ENCODE measurements at places on chromosomes 2 and 18. TPM values are rescaled to one million over a fixed set of nuclear protein-coding genes. Genes with fewer than 3 reads are reported as not detected.
A peak's percentile ranks its signal among the peaks of the same experiment; 100 is the strongest.

Gene ESPNL
- total RNA-seq: 0.61 TPM

Gene DPP4
- total RNA-seq: 27.6 TPM

Gene OTOS
- total RNA-seq: not detected

Gene FTCDNL1
- 1.9 TPM for total RNA-seq

Gene GPR45
- total RNA-seq: not detected

Gene NT5DC4
- total RNA-seq: 13.6 TPM

Gene GREB1
- total RNA-seq: 0.54 TPM

Gene C2orf80
- not detected for total RNA-seq

Gene RAPH1
- total RNA-seq: 126 TPM

Gene RAB27B
- total RNA-seq: 38.3 TPM

Gene PTPRN
- not detected for total RNA-seq

Gene TBR1
- total RNA-seq: 0.07 TPM

Gene ADCY3
- 63.7 TPM for total RNA-seq

Gene CCDC121
- 5.5 TPM for total RNA-seq

Gene KLHL29
- 11.9 TPM for total RNA-seq

Gene STEAP3
- total RNA-seq: 28.3 TPM

DNA sequence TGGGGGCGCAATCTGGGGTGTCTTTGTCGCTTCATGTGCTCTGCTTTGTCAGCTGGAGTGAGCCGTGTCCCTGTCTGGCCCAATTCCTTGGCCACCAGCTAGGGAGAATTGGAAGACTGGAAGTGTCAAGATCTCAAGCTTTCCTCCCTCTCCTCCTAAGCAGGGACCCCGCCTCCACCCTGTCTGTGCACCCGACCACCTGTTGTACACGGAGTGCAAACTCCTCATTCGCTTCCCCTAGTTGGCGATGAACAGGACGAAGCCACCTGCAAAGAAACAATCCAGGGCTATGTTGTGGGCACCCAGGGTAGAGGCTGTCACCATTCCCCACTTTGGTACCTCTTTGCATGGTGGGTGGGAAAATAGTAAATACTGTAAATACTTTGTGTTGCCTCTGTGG, 1.7 kb upstream of the DQX1 start:
- H3K4me3 ChIP-seq: peak overlapping the region; percentile 95
- H3K36me3 ChIP-seq: peaks cover 41% of the 10 kb centered on the region
- no peak overlapping the region for H3K27ac ChIP-seq
- H3K27me3 ChIP-seq: peaks cover under 1% of the 10 kb centered on the region

DNA sequence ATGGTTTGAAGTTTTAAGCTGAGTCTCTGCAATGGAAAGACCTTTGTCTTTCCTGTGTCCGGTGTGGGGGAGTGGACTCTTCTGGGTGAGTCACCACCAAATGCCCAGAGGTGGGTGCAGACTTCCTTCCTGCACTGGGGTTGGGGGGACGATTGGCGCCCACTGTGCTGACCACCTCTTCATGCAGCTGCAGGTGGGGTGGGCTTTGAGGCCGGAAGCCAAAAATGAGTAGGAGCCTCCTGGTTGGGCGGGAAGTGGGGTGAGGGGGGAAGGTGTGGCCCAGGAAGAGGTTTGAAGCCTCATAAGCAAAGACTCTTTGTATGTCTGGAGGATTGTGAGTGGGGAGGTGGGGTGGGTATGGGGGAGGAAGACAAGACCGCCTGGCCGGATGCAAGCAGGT, 27.6 kb downstream of the PAX8 start:
- H3K4me1 ChIP-seq: peaks cover 34% of the 10 kb centered on the region
- DNase-seq: no peak
- H3K36me3 ChIP-seq: peaks cover 22% of the 10 kb centered on the region
- no peaks in the 10 kb centered on the region for H3K27me3 ChIP-seq
- H3K27ac ChIP-seq: peak overlapping the region; percentile 70

- no peaks in the 10 kb centered on the region for H3K36me3 ChIP-seq
- no peaks in the 10 kb centered on the region for H3K27me3 ChIP-seq
- DNase-seq: no peak
- no peaks in the 10 kb centered on the region for H3K4me1 ChIP-seq
- no peak overlapping the region for H3K27ac ChIP-seq
Observed at GRCh38 chr2:1394709-1395408, 18.4 kb upstream of the TPO start.

GRCh38 chr18:68935686-68936085, 137.8 kb downstream of the CCDC102B start:
- no peaks in the 10 kb centered on the region for H3K4me1 ChIP-seq
- H3K27ac ChIP-seq: no peak overlapping the region
- no peak overlapping the region for H3K4me3 ChIP-seq
- no peaks in the 10 kb centered on the region for H3K36me3 ChIP-seq
- DNase-seq: no peak

- peaks cover 88% of the 10 kb centered on the region for H3K4me1 ChIP-seq
- peak overlapping the region; percentile 98 for H3K27ac ChIP-seq
- DNase-seq: no peak
- no peaks in the 10 kb centered on the region for H3K27me3 ChIP-seq
- no peak overlapping the region for H3K4me3 ChIP-seq
Observed at GRCh38 chr2:113284476-113284875, 5.8 kb upstream of the PAX8 start.

GRCh38 chr2:130823171-130823885, 13.4 kb upstream of the ARHGEF4 start:
- H3K27me3 ChIP-seq: no peaks in the 10 kb centered on the region
- H3K4me1 ChIP-seq: peaks cover 33% of the 10 kb centered on the region
- no peak for DNase-seq
- no peak overlapping the region for H3K4me3 ChIP-seq

- no peaks in the 10 kb centered on the region for H3K27me3 ChIP-seq
- H3K4me3 ChIP-seq: no peak overlapping the region
- no peak overlapping the region for H3K27ac ChIP-seq
Observed at GRCh38 chr2:50831676-50832075, 200.3 kb downstream of the NRXN1 start.

GRCh38 chr2:15092691-15093090, 460.2 kb downstream of the LRATD1 start:
- DNase-seq: no peak
- no peaks in the 10 kb centered on the region for H3K4me1 ChIP-seq
- no peak overlapping the region for H3K27ac ChIP-seq
- no peak overlapping the region for H3K4me3 ChIP-seq
- peaks cover 9% of the 10 kb centered on the region for H3K27me3 ChIP-seq
- H3K36me3 ChIP-seq: no peaks in the 10 kb centered on the region

DNA sequence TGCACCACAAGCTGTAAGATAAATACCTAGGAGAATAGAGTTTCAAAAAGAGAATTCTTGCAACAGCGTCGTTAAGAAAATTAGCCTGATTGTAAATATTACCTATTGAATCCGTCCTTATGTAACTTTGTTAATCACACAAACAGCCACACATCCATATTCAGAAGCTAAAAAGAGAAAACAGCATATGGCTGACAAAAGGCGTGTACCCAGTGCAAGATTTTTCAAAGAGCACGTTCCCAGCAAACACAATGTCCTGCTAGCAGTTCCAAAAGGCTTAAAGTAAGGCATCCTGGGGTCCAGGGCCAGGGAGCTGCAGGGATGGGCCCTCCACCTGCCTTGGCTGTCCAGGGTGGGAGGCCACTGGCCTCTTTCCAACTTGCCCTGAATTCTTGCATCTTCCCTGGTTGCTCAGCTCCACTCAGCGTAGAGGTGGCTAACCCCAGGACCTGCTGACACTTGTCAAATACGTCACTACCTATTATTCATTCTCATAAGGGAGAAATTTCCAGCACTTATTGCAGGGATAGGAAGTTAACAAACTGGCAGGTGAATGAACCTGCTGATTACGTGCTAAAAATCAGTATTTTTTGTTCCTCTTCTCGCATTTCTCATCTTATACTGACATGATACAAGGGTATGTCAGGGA, 102.1 kb upstream of the NEDD4L start:
- H3K36me3 ChIP-seq: no peaks in the 10 kb centered on the region
- no peak for DNase-seq
- H3K27me3 ChIP-seq: no peaks in the 10 kb centered on the region
- H3K27ac ChIP-seq: no peak overlapping the region

- H3K27ac ChIP-seq: no peak overlapping the region
- H3K4me3 ChIP-seq: no peak overlapping the region
- no peaks in the 10 kb centered on the region for H3K4me1 ChIP-seq
- no peaks in the 10 kb centered on the region for H3K36me3 ChIP-seq
Observed at GRCh38 chr2:136051725-136052048, 66.3 kb upstream of the DARS1 start.

GRCh38 chr2:102013206-102014040, 21.7 kb downstream of the IL1R2 start:
- no peaks in the 10 kb centered on the region for H3K27me3 ChIP-seq
- H3K36me3 ChIP-seq: no peaks in the 10 kb centered on the region
- H3K4me3 ChIP-seq: no peak overlapping the region
- DNase-seq: no peak

DNA sequence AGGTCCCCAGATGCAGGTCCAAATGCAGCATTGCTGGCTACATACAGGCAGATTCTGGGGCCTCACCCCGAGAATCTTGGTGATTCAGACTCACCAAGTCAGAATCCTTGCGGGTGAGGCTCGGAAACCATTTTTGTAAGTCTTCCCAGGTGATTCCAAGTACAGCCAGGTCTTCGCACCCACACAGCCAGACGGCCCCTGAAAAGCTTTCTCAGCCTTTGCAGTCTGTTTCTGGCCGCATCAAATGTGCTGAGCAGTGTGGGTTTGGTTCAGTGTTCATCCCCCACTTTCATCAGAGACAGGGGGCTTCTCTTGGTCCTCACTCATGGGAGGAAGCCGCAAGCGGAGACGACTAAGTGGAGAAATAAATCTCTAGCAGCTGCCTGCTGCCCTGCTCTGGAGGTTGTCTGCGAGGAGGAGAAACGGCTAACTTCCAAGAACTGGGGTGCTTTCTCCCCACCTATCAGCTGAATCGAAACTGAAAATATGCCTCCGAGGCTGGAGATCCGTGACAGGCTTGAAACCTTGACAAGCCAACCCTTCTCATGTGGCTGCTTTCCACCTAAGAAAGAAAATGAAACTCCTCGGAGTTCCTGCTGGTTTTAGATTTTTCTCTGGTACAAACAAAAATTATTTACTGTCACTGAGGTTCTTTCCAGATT, 8.9 kb upstream of the TMEM185B start:
- no peak overlapping the region for H3K27ac ChIP-seq
- H3K4me1 ChIP-seq: peaks cover 11% of the 10 kb centered on the region
- no peaks in the 10 kb centered on the region for H3K36me3 ChIP-seq

DNA sequence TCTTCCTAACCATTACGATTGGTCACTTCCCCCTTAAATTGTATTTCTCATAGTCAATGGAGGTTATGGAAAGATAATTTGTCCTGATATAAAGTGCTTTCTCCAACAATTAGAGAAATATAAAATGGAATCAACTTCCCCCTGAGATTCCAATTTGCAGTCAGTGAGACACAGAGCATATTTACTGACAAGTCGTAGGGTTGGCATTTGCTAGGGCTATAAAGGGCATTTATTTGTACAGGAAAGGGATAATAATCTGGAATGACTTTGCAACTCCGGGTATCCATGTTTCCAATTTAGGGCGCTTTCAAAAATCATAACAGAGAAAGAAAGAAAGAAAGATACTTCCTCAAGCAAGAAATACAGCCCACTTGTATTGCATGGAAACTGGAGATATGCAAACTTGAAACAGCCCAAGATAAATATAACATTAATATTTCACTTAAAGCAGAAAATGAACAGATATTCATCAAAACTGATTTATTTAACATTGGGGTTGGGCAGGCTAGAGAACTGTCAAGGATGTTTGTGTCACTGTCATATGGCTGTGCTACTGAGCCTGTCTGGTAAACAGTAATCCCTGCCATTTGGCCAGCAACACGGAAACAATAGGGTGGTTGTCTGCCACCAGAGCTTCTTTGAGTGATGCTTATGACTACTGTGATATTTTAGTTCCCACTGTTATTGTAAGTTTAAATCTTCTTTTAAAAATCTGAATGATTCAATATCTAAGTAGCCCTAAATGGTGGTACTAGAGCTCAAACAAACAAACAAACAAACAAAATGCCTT, 621.8 kb downstream of the LRP1B start:
- no peak overlapping the region for H3K4me3 ChIP-seq
- H3K36me3 ChIP-seq: no peaks in the 10 kb centered on the region
- no peak for DNase-seq
- no peak overlapping the region for H3K27ac ChIP-seq
- no peaks in the 10 kb centered on the region for H3K4me1 ChIP-seq

DNA sequence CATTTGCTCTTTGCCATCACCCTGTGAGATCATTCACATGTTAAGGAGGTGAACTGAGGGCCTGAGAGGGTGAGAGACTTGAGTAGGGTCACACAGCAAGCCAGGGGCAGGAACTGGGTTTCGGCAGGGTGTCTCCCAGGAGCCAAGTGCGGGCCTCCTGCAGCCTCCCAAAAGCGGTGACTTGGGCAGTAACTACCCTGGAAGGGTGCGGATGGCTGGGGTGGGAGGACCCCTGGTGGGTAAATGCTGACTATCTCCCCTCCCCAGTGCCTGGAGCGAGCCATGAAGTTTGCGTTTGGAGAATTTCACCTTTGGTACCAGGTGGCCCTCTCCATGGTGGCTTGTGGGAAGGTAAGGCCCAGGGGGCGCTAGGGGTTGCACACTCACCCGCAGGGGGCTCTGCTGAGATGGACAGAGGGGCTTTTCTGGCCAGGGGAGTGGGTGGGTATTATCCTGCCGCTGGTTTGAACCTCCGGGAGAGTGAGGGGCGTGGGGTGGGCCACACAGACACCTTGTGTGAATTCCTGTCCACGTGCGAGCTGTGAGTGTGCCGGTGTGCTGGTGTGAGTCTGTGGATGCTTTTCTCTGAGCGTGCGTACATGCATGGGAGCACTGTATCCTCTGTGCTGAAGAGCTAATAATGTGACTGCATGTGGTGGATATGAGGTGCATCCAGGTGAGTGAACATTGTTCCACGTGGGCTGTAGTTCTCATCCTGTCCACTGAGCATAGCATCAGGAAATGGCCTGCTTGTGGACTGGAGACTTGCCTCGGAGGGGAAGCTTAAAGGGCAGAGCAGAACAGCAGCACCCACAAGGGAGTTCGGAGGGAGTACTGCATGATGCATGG, 91.0 kb upstream of the MCFD2 start:
- no peaks in the 10 kb centered on the region for H3K27me3 ChIP-seq
- peaks cover 14% of the 10 kb centered on the region for H3K36me3 ChIP-seq
- no peak overlapping the region for H3K4me3 ChIP-seq
- no peak overlapping the region for H3K27ac ChIP-seq

DNA sequence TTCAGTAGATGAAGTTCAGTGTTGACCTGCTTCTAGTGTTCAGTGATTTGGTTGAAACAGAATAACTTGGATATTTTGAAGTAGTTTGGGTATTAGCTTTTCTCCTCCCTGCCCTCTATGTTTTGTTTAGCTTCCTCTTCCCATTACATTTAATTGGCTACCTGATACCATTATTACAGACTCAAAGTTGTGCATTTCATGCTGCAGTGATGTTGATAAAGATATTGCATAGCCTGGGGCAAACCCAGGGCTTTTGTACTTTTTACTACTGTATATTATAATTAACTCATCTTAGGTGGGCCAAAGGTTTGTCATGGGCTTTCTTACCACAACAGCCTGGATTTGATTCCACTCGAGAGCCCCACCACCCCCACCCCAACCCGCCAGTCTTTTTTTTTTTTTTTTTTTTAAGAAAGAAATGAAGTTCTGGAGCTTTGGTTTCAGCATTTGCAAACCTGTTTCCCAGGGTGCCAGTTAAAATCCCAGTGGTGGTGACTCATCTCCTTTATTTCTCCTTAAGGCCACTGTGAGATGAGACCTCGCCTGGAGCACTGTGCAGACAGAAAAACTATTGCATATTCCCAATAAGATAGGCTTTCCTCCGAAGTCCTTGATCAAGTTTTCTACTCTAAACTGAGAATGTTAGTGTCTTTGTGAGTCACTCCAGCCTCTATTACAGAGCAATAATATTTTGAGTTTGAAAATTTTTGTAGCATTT, 393.7 kb upstream of the FANCL start:
- H3K4me1 ChIP-seq: peaks cover 46% of the 10 kb centered on the region
- H3K27me3 ChIP-seq: no peaks in the 10 kb centered on the region
- DNase-seq: peak; percentile 19
- peak overlapping the region; percentile 17 for H3K27ac ChIP-seq
- no peaks in the 10 kb centered on the region for H3K36me3 ChIP-seq
- H3K4me3 ChIP-seq: no peak overlapping the region

Data from Calu3 (cell line).